ENCODE measurements at places on chromosomes 6 and 20.
A peak's percentile ranks its signal among the peaks of the same experiment; 100 is the strongest.

DNA sequence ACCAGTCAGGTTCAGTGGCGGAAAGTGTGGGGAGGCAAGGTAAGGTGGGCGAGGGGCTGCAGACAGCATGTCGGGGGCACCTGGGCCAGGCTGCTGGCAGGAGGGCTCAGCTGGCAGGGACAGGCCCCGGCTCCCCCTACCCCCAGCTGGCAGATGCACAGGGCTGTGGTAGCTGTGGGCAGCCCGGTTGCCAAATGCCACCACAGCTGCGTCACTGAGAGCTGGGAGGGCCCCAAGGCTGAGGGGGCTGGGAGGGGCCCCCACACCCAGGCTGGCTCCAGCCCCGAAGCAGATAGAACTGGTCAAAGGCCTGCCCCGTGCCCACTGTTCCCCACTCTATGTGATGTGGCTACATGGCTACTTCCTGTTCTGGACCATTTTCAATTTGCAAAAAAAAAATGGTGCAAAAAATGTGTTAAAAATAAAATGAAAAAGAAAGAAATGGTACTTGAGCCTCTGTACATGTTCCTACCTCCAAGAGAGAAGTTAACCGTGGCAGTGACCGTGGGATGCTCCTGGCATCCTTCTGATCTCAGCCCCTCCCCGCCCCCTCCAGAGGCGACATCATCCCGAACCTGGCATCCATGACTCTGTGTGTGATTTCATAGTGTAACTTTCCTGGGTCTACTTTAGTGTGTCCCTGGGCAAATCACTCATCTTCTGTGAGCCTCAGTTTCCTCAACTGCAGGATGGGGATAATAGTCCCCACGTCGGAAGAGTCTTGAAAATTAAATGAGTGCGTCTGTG, 64.4 kb downstream of the UBE2V1 start:
- no peak for DNase-seq

GRCh38 chr6:158410784-158411183, 98.5 kb downstream of the TULP4 start:
- DNase-seq, result no peak

GRCh38 chr6:169339731-169340309, 86.2 kb upstream of the THBS2 start:
- no peak for DNase-seq

- no peak for DNase-seq
Observed at GRCh38 chr6:130222775-130223174, at the start of gene SAMD3. Gene SAMD3, minus strand, starts transcription at chr6:130222951. Its CDS starts 7,678 bp downstream, at chr6:130215273.

- no peak for DNase-seq
Observed at GRCh38 chr20:37869334-37869861, 33.5 kb upstream of the VSTM2L start.

DNA sequence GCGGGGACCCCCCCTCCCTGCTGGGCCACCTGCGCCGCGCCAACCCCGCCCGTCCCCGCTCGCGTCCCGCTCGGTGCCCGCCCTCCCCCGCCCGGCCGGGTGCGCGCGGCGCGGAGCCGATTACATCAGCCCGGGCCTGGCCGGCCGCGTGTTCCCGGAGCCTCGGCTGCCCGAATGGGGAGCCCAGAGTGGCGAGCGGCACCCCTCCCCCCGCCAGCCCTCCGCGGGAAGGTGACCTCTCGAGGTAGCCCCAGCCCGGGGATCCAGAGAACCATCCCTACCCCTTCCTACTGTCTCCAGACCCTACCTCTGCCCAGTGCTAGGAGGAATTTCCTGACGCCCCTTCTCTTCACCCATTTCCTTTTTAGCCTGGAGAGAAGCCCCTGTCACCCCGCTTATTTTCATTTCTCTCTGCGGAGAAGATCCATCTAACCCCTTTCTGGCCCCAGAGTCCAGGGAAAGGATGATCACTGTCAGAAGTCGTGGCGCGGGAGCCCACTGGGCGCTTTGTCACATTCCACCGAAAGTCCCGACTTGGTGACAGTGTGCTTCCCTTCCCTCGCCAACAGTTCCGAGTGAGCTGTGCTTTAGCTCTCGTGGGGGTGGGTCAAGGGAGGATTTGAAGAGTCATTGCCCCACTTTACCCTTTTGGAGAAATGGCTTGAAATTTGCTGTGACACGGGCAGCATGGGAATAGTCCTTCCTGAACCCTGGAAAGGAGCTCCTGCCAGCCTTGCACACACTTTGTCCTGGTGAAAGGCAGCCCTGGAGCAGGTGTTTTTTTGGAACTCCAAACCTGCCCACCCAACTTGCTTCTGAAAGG, 2.1 kb downstream of the VEGFA start:
- peak; percentile 29 for DNase-seq

- DNase-seq, result no peak
Observed at GRCh38 chr20:57259938-57260921, 6.2 kb downstream of the BMP7 start.

DNA sequence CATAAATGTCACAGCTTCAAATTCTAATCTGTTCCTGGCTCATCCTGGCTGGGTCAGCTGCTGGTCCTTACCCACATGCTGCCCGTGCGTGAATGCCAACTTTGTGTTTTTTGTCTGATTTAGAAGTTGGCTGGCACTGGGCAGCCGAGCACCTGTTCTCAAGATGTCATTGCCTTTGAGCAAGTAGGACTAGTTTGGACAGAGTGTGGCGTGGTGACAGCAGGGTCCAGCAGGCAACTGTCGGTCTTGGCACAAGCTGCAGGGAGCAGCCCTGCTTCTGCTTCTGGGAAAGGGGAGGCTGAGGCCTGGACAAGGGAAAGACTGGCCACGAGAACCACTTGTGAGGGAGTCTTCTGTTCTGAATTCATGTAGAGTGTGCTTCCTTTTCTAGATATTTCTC, 26.4 kb upstream of the ADRM1 start:
- DNase-seq, result no peak

DNA sequence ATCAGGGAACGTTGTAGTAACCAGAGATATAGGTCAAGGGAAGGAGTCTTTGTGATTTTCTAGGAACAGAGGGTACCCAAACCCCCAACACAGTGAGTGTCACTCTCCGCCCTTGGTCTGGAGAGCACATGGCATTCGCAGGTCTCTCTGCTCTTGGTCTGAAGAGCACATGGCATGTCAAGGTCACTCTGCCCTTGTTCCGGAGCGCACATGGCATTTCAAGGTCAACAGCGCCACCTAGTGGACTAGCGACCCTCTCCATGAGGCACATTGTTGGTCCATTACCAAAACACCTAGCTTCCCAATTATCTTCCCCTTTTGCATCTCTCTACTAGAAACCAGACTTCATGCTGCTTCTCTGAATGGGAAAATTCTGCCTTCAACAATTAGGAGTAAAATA, 260.0 kb downstream of the C6orf118 start:
- no peak for DNase-seq

GRCh38 chr20:62426699-62427131, 624 bp downstream of the RBBP8NL start:
- no peak for DNase-seq

GRCh38 chr20:5357946-5358345, 41.2 kb upstream of the PROKR2 start:
- DNase-seq, result no peak

- DNase-seq, result no peak
Observed at GRCh38 chr20:54668271-54669039, 193.1 kb downstream of the DOK5 start.

DNA sequence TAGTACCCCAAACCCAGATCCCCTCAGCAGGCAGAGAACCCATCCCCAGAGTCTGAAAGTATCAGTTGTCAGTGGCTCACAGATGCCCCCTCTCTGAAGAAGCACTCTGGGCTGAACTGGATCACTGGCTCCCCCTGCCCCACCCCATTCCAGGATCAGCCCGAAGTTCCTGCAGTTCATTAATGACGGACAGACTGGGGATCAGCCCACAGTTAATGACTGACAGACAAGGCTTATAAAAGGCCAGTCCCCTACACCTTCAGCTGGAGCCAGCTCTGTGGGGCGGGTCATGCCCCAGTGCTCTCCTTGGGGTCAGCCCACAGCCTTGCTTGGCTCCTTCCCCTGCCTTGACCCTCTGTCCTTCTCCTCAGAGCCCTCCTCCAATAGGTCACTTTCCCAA, 21.7 kb downstream of the KIAA1755 start:
- DNase-seq, result no peak

DNA sequence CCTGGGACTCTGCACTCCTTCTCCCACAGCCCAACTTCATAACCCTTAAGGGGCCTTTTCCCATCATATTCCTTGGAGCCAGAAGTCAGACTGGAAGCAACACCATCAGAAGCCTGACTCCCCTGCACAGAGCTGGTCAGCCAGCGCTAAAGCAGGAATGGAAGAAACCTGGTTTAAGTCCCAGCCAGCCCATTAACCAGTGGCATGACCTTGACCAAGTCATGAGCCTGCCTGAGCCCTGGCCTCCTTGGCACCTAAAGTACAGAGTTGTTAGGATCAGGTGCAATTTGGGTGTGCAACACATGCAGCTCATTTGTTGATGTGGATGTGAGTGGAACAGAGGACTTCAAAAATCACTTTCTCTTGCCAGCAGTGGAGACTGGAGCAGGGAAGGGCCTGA, 20.8 kb downstream of the FOXP4 start:
- DNase-seq, result no peak

DNA sequence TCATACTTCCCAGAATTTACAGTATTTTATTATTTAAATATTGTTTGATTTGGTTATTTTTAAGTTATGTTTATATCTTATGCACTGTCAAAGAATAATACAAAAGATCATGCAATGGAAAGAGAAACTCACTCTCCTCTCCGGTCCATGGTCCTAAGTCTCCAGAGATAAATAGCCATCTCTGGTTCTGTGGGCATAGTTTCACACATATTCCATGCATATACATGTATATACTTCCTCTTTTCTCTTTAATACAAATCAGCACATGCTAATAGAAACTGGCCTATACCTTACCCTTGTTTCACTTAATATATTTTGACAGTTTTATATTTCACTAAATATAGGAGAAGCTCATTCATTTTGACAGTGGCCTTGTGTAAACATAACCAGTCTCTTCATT, 901.7 kb upstream of the CITED2 start:
- DNase-seq, result no peak

DNA sequence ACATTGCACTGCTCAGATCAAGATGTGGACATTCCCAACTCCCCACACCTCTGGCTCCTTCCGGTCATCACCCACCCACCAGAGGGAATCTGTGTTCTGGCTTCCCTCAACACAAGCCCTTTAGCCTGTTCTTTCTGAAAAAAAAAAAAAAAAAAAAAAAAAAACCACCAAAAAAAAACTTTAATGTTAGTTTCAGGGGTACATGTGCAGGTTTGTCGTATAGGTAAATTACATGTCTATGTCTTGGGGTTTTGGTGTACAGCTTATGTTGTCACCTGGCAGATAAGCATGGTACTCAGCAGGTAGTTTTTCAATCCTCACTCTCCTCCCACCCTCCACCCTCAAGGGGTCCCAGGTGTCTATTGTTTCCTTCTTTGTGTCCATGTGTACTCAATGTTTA, 135.8 kb upstream of the FOXA2 start:
- no peak for DNase-seq

DNA sequence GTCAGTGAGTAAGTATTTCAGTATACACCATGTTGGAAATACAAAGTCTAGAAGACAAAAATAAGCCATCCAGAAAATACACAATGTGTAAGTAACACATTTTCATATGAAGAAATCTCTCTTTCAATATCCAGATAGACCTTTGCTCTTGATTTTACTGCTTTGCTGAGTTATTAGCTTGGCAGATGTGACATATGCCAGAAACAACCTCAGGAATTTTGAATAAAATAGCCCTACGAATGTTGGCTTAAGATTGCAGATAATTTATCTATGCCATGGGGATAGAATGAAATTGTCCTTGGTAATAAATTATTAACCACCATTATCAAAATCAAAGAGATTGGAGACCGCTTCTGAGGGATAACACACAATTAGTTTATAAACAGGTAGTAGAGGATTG, 1036.9 kb upstream of the EPHA7 start:
- no peak for DNase-seq

DNA sequence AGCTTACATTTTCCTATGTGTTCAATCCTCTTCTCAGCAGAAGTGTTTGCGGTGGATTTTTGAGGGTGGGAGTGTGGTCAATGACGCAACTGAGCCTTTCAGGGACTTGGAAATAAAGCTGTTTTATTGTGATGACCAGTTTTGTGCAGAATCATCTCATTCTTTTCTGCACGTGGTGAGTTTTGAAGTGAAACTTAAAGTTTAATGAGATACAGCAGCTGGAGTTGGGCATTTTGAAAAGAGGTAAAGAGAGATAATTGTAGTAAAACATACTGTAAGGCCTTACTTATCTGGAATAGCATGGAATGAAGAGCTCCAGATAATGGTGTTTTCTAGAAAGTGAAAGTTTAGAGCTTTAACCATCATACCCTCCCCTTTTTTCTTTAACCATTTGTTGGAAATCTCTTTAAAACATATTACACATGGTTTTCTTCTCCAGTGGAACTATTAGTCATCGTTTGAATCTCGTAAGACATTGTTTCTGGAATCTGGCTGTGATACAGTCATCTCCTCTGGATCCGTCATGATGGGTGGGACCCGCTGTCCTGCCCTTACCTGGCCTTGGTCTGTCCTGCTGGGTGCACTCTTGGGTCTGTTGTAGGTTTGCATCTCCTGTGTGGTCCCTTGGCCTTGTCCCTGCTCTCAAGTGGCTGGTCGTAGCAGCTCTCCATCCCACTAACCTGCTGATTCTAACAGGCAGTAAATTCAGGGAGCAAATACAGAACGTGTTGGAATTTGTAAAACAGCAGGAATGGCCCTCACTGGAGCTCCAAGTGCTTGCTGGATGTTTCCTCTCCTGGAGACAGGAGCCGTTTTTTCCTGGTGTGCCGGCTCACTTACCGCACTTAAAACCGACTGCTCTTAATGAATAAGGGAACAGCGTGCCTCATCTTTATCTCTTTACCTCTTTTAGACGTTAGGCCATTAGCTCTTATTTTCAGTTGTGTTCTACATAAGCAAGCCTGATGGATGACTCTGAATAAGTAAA, 29.8 kb downstream of the UST start:
- DNase-seq, result peak; percentile 57

GRCh38 chr20:41057999-41058673, 29.5 kb downstream of the TOP1 start:
- peak; percentile 86 for DNase-seq

GRCh38 chr20:20783450-20783849, 71.0 kb upstream of the RALGAPA2 start:
- DNase-seq, result no peak

DNA sequence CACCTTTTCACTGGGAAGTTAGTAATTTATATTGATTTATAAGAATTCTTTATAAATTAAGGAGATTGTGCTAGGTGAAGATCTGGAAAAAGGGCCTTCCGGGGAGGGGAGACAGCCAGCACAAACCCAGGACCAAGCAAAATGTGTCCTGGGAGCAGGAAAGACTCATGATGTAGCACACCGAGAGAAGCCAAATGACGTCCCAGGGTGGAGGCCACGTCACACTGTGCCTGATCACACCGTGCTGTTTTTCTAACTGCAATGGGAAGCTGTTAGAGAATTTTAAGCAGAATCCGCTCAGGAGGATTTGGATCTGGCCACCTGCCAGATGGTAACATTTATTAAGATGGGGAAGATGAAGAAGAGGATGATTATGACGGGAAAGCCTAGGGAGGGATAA, 72.7 kb upstream of the AKAP12 start:
- DNase-seq, result no peak

DNA sequence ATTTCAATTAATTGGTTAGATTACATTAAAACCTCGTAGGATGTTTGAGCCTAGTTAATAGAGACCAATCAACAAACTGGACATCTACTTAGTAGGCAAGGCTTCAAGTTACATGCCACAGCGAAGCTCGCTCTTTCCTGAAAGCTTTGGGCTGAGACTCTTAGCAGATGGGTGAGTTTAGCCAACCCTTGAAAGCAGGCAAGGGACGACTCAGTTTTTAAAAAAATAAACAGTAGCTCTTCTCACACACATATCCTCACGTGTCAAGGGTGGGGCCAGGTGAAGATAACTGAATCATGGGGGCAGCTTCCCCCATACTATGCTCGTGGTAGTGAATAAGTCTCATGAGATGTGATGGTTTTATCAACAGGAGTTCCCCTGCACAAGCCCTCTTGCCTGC, 775 bp downstream of the MTFR2 start:
- DNase-seq, result no peak

Measured in brain microvascular endothelial cell (primary cell).